GM06990 (cell line): ENCODE measurements at places on chromosomes 4 and X.

DNA sequence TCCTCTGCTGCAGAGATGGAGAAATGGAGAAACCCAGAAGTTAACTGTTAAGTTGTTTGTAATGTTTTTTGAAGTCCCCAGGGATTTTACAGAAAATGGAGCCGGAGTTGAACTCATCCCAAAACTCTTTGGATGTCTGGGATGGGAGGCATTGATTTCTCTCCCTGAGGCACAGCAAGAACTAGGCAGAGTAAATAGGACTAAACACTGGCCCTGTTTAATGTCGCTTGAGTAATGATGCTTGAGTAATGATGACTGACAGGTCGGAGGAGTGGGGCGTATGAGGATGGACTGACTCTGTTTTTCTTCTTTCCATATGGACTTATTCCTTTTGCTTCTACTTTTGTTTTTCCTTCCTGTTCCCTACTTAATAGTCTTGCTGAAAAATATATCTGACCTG lies 69.9 kb downstream of the ARHGAP10 start:
- DNase-seq, result no peak

DNA sequence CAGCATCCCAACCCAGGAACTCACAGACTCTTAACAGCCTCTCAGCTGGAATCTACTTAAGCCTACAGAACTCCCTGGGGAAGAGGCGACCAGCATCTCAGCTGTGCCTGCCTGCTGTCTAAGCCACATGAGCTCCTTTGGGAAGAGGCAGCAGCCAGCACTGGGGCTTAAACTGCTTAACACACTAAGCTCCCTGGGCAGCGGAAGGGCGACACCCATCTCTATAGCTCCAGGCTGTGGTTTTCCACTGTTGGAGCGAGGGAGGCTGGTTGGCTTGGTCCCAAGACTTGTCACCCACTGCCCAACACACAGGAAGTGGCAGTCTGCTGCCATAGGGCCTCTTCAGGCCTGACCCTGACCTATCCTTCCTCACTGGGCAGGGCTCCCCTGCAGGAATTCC lies 1544.1 kb upstream of the ADGRL3 start:
- DNase-seq, result no peak

DNA sequence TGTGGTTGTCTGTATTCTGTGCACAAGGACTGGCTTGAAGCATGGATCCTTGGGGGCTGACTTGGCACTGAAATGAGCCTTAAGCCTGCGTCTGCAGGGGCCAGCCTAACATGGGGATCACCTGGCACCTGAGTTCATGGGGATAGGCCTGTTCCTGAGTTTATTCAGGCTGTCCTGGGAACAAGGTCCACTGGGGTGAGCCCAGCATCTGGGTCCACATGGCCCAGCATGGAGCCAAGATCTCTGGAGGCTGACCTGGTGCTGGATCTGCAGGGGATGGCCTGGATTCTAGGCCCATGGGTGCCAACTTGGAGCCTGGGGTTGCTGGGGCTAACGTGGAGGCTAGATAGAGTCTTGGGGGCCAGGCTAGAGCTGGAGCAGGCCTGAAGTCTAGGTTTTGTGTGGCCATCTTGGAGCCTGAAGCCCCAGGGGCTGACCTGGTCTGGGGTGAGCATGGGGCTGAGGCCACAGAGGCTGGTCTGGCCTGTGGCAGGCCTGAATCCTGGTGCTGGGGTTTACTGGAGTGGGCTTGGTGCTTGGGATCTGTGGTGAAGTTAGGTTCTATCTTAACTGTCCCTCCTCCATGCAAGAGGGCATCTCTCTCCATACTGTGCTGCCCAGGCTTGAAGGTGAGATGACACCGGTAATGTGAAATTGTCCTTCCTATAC lies 652 bp upstream of the KLKB1 start:
- no peak for DNase-seq

- DNase-seq, result no peak
Measured at GRCh38 chrX:13383907-13384306, 64.1 kb upstream of the ATXN3L start.

GRCh38 chr4:145554691-145555090 lies 64.5 kb upstream of the MMAA start:
- no peak for DNase-seq

- DNase-seq, result no peak
Measured at GRCh38 chrX:70755850-70756249, 152.7 kb downstream of the TEX11 start.

GRCh38 chr4:122826553-122827257 lies at the start of gene FGF2:
FGF2 (plus strand) TSS chr4:122826831; CDS start chr4:122827175, 344 bp downstream.
- DNase-seq, result peak; percentile 59

- no peak for DNase-seq
Measured at GRCh38 chrX:54288277-54288676, 69.6 kb downstream of the WNK3 start.

DNA sequence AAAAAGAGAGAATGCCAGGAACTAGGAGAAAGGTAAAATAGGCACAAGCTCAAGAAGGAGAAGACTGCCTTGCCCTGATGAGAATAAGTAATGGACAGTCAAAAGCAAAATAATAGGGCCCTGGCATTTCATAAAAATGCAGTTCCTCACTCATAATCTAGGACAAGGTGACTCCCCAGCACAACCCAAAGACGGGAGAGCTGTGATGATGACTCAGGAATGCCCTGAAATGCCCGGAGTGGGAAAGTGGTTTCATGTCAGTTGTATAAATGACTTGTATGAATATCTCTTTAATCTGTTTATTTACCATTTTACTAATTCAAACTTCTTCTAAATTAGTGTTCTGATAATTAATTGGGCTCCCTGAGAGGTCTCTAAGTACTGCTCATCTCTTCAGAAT lies 28.8 kb upstream of the SETD7 start:
- no peak for DNase-seq

GRCh38 chr4:48620831-48621230 lies 130.8 kb downstream of the ZAR1 start:
- DNase-seq, result no peak

DNA sequence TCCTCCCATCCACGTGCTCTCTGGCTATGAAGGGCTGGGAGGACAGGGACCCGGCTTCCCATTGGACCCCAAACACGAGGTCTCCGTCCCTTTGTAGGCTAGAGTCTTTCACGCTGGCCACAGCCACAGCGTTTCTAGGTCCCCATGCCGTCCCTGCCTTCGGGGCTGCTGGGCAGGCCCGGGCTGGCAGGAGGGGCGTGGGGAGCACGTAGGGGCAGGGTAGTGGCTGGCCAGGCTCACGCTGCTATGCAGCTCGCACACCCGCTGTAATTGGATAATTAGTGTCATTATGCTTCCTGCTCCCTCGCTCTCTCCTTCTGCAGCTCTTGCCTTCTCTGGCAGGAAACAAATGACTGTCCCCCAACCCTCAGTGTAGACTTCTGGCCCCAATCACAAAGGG lies 9.8 kb downstream of the ATP2B3 start:
- no peak for DNase-seq

DNA sequence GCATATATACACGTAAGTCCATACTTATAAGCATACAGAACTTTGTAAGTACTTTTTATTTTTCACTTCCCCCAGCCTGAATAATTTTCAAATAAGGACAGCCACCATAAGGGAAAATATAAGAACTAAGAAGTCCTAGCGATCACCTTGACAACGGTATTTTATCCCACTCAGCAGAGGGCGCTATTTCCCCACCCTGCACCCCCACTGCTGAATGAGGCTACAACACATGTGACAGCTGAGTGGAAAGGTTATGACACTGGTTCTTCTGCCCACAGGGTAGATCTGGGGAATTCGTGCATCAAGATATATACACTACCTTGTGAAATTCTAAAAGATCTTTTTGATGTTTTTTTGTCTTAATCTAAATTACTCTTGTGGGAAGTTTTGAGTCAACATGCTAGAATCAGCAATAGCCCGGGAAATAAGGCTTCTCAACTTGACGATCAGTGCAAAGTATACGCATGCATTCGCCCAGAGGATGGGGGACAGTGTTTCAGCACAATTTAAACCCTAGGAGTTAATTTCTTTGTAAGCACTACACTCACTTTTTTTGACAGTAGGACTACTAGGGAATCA lies 151.5 kb downstream of the CORIN start:
- peak; percentile 15 for DNase-seq

DNA sequence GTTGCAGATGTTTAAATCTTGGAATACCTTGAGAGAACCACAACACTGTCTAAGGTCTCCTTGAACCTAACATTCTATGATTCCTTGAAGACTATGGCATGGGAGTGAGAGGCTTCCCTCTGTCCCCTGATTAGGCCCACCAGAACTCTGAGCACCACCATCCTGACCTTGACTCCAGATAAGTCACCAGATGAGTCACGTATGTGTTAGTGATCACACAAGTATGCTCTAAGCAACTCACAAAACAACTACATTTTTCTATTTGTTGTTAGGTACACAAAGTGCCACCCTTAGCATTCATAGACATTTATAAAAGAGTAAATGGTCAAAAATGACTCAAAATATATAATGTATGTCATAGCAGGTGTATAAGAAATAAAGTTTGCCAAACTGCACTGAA lies 252.9 kb upstream of the CXXC4 start:
- no peak for DNase-seq

GRCh38 chr4:120874792-120875774 lies 47.4 kb downstream of the PRDM5 start:
- DNase-seq, result no peak

- no peak for DNase-seq
Measured at GRCh38 chrX:136261321-136261720, 10.1 kb upstream of the MAP7D3 start.

GRCh38 chr4:163568843-163569242 lies 74.4 kb downstream of the TMA16 start:
- DNase-seq, result no peak

GRCh38 chr4:158578476-158578875 lies 56.8 kb downstream of the RXFP1 start:
- no peak for DNase-seq

DNA sequence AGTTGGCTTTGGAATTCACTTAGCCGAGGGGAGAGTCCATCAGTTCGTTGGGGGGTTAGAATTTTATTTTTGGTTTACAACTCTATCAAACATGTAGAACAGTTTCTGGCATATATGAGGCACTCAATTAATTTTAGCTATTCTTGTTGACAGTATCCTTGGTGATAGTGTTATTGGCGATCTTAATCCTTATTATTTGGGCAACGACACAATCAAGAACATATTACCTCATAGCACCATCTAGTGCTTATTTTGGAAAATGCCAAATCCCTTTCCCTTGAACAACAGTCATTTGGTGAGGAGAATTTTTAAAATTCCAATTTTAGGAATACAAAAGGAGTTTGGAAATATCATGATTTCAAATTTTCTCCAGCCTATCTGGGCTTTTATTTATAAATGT lies 17.9 kb upstream of the PGRMC1 start:
- DNase-seq, result no peak

- no peak for DNase-seq
Measured at GRCh38 chrX:142002471-142002870, 98.8 kb downstream of the MAGEC1 start.

- DNase-seq, result no peak
Measured at GRCh38 chr4:186102931-186103330, 1.6 kb upstream of the FAM149A start.

DNA sequence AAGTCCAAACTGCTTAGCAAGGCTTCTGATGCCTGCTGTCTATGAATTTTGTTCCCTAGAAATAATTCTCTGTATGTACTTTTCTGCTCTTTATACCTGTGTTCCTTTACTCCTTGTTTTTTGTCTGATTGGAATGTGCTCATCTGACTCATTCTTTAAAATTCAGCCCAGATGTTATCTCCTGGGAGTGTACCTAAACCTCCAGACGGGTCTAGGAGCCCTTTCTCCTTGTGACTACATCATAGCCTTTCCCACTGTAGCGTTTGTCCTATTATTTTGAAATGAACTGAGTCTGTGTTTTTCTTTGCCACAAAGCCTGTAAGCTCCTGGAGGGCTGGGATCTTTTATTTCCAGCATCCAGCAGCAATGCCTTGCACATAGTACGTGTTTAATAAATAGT lies 26.3 kb downstream of the POLA1 start:
- no peak for DNase-seq

DNA sequence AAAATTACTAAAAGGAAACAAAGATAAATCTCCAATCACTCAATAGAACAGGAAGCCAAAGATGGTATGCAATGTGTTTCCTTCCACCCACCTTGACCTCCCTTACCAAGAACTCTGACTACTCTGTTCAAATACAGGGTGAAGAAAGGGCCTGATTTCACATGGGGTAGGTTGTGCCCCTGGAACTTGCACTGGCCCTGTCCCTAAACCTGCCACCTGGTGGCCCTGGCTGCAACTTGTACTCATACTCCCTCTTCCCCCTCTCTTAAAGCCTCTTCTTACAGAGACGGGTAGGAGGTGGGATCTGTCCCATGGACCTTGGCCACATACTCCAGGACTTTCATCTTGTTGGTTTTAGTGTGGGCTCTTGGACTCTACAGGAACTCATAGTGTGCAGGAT lies 17.3 kb upstream of the TMEM185A start:
- DNase-seq, result no peak

- DNase-seq, result no peak
Measured at GRCh38 chr4:133146574-133147241, 2.4 kb upstream of the PCDH10 start.

- no peak for DNase-seq
Measured at GRCh38 chrX:10173331-10173900, 16.6 kb downstream of the CLCN4 start.

DNA sequence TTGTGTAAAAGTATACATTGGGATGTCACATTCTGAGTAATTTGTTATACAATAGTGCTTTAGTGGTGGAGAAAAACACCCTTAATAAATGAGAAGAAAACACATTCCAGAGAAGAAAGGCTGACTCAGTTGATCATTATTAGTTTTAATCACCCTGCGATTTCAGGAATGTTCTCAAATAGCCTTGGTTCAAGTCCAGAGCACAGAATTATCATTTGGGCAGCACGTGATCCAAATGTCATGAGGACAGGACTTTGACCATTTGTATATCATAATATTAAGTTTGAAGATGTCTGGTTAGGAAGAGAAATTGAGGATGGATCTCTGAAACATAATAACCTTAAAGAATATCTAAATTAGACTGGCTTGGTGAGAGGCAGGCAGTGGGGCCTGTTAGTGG lies 1434.3 kb upstream of the TENM3 start:
- no peak for DNase-seq

DNA sequence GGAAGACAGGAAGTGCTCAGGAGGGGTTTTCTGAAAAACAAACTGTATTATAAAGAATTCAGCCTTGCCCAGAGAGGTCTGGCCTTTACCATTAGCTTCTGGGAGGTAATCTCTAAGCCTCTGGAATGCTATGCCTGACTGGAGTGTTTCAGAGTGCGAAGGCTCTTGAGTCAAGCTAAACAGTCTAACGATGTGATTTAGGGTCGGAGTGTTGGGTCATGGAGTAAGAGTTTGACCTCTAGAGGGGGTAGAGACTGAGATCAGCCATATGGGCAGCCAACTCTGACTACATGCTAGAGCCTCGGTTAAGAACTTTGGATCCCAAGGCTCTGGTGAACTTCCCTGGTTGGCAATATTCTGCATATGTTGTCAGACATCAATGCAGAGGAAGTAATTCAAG lies 15.0 kb downstream of the BOD1L1 start:
- no peak for DNase-seq
